CD8-positive, alpha-beta T cell (primary cell): ENCODE measurements at places on chromosomes 5 and 9.

- DNase-seq: no peak
Observed at GRCh38 chr5:146745931-146746577, 132.5 kb downstream of the PPP2R2B start.

DNA sequence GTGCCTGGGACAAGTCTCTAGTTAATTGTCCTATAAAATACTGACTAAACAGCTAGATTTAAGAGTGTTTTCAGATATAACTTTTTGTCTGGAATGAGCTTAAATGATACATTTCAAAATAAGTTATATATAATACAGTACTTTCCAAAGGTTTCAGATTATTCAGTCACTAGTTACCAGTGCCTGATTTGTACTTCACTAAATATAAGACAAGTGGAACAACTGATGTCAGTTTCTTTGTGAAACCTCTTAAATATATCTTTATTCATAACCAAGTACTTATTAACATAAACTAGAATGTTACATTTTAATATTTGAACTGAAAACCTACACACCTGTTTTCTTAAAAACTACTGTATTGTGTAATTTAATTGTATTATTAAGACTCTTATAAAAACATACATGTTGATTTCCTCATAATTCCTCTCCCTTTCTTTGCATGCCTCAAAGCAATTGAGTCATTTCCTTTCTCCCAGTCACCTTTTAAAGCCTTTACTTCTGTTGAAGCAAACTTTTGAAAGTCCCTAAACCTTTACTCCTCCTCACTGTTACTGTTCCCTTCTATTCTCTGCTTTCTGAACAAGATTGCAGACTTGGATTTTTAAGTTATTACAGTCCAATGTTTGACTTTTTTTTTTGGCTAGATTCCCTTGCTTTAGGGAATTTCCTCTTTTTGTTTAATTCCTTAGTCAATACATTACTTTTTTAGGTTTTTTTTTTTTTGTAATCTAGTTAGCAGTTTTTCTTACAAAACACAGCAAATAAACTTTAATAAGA, 8.7 kb upstream of the SEMA6A start:
- DNase-seq: no peak

GRCh38 chr9:100600521-100601079, 22.7 kb downstream of the CAVIN4 start:
- DNase-seq: no peak

DNA sequence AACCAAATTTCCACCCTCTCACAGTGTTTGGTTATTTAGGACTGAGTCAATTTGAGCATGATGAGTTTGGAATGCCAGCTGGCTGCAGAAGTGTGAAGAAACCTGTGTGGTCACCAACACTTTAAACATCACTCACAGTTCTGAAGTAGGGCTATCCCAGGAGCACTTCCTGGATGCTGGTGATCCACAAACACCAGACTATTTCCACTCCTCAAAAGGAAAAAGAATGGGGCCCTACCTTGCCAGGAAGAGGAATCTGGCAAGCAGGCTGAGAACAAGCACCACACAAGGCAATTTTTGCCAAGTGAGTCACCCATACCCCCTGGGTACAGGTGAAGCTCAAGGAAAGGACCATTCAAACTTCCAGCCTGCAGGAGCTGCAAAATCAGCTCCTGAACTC, 294.2 kb upstream of the PTGER4 start:
- DNase-seq: no peak

- no peak for DNase-seq
Observed at GRCh38 chr5:103450333-103451061, 112.1 kb downstream of the NUDT12 start.

DNA sequence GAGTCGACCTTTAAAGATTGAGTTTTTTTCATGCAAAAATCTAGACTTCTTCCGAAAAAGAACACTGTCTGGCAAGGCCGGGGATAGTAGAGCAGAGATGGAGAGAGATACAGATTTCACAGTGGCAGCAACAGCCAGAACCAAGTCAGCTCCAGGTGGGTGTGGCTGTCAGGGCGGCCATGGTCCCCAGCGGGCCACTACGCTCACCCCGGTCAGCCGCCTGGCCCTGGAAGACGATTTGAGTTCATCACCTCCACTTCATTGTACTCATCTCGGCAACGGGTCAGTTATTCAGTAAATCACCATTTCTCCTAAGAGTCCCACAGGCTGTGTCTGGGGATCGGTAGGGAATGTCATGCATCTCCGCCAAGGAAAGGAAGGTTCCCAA, 53.0 kb downstream of the ZNF354C start:
- no peak for DNase-seq

DNA sequence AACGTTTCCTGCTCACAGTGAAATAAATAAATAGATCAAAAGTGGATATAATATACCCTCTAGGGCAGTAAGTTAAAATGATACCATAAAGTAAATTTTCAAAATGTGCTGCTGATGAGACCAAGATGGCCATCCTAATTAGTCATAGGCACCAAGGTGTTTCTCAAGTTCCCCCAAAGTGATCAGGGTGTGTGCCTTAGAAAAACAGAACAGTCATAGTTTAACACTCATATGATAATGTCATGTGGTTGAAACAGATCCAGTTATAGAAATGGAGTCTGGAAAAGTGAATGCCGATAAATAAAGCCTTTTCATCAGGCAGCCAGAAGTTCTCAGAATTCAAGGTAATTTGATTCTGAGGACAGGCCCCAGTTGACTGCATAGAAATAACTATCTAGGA, 161.5 kb upstream of the CDKN2B start:
- no peak for DNase-seq

GRCh38 chr9:111413996-111414395, 70.2 kb downstream of the ECPAS start:
- DNase-seq: no peak

DNA sequence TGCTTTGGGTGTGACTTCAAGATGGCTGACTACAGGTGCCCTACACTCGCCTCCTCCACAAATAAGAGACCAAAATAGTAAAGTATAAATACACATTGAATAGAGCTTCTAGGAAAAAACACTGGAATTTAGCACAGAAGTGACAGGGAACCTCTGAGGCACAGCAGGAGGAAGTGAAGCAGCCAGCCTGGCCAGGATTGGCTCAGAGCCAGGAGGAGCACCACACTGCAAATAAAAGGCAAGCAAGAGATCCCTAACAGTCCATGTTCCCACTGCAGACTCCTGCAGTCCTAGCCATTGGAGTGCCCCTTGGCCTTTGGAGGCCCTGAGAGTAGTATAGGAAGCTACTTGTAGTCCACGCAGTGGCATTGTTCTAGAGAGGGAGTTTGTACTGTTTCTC, 186.7 kb upstream of the TLX3 start:
- no peak for DNase-seq

GRCh38 chr9:116475201-116475600, 211.9 kb upstream of the TRIM32 start:
- DNase-seq: no peak

- no peak for DNase-seq
Observed at GRCh38 chr9:132185073-132186009, 23.5 kb downstream of the NTNG2 start.

GRCh38 chr5:35026941-35027340, 20.8 kb downstream of the AGXT2 start:
- no peak for DNase-seq

DNA sequence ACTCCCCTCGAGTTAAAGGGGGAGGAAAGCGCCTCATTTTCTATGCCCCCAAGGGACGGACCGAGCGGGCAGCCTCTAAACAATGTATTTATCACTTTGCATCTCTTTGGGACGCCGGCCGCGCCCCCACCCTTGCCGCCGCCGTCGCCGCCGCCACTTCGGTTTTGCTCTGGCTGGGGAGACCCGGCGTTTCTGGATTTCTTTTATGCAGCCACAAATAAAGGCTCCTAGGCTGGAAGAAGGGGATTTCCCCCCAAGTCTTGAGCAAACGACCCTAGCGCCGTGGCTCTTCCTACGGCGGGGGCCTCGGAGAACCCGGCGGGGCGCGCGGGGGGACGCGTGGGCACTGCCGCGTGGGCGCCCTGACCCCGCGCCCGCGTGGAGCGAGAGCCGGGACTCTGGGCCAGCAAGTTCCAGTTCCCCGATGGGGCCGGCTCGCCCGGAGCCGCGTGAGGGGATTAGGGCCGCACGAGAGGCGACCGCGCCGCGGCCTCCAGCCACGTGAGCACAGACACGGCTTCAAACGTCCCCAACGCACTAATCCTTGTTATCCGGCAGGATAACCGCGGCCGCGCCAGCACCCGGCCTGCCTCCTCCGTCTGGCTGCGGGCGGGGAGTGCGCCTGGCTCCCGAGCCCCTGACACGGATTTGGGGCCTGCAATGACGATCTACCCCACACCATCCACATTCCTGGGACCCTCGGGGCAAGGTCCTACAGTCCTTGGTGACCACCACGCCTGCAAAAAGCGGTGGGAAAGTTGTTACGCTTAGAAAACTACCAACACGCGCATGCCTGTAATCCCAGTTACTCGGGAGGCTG, 7.9 kb upstream of the NEUROG1 start:
- DNase-seq: no peak

- DNase-seq: no peak
Observed at GRCh38 chr5:40775846-40776657, 20.3 kb upstream of the TTC33 start.

DNA sequence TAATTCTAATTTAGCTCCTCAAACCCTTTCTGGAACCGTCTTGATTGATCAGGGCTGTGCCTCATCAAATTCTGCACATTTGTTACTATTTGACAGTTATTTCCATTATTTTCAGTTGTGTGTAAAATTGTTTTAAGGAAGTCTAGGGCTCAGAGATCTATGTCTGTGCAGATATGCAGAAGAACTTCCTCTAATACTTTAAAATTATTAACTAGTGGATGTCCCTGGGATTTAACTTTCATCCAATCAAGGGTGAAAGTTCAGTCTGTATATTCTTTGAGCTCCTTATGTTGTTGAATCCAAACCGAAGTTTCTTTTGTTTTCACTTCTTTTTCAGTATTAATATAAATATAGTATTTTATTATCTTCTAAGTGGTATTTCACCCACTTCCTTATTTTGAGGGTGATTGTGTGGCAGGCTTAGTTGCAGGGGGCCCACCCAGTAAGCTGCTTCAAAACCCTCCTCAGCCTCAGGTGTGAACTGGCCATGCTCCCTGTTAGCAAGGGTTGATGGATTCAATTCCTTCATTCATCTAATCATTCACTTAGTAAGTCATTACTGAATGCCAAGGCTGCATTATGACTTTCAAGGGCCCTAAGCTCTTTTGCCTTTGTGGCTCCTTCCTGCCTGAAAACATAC, 2.1 kb upstream of the CAMLG start:
- no peak for DNase-seq

DNA sequence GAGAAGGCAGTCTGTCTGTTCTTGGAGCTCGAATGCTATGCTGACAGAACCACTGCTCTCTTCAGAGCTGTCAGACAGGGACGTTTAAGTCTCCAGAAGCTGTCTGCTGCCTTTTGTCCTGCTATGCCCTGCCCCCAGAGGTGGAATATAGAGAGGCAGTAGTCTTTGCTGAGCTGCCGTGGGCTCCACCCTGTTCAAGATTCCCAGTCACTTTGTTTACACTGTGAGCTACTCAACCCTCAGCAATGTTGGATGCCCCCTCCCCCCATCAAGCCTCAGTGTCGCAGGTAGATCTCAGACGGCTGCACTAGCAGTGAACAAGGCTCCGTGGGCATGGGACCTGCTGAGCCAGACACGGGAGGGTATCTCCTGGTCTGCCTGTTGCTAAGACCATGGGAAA, 344.2 kb downstream of the TMEM161B start:
- no peak for DNase-seq

- no peak for DNase-seq
Observed at GRCh38 chr5:145971108-145971507, 34.7 kb downstream of the SH3RF2 start.

GRCh38 chr5:171913987-171914273, 92.5 kb downstream of the FBXW11 start:
- DNase-seq: no peak

DNA sequence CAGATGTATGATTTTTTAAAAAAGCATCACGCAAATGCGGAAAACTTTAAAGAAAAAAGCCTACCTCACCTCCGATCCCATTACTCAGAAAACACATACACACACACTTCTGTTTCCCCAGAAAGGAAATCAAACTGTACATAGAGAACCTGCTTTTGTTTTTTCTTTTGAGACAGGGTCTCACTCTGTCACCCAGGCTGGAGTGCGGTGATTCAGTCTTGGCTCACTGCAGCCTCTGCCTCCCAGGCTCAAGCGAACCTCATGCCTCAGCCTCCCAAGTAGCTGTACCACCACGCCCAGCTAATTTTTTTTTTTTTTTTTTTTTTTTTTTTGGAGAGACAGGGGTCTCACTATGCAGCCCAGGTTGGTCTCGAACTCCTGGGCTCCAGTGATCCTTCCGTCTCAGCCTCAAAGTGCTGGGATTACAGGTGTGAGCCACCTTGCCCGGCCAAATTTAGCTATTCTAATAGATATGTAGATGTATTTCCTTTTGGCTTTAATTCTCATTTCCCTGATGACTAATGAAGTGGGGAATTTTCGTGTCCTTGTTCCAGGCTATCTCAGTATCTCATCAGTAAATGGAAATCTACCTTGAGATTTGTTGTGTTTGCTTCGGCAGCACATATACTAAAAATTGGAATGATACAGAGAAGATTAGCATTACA, 25.7 kb upstream of the EEIG1 start:
- no peak for DNase-seq

DNA sequence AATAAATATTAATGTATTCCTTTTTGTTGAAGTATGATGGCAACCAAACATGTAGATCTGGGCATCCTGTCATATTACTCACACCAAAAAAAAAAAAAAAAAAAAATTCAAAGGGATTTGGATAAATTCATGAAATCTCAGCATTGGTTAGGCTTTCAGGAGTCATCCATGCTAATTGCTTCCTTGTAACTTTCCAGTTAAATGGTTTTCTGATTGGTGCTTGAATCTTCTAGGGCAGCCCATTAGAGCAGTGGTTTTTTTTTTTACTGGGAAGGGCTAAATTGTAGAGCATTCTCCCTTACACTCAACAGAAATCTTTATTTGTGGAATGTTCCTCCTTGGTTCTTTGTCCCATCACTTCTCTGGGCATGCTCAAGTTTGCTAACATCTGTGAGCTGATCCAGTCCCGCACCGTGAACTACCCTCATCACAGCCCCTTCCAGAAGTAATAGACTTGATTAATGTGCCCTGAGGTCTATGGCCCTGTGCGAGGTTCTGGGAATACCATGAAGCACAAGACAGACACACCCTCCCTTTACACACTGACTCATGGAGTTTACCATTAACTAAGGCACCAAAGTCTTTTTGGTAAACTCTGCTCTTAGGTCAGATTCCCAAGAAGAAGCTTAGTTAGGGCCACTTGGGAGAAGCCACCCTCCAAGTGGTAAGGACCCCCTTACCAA, 56.0 kb downstream of the RGS3 start:
- no peak for DNase-seq
